ENCODE measurements at places on chromosomes 12 and 14.

- no peak for DNase-seq
Observed at GRCh38 chr12:116346741-116347140, 69.2 kb upstream of the MED13L start.

DNA sequence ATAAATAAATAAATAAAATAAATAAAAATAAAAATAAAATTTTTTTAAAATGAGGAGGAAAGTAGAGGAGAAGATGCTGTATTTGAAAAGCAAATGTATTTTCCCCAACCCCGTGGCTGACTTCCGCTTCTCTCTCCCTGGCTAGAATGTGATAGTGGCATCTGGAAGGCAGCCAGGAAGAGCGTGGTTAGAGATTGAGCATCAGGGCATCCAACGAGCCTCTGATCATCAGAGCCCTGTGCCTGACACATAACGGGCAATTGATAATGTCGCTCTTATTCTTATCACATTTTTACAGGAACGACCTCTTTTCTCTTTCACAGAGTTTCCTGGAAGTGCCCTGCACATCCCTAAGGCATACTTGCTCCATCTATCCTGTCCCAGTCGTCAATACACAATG, 496.9 kb upstream of the TMEM132C start:
- DNase-seq, result no peak

DNA sequence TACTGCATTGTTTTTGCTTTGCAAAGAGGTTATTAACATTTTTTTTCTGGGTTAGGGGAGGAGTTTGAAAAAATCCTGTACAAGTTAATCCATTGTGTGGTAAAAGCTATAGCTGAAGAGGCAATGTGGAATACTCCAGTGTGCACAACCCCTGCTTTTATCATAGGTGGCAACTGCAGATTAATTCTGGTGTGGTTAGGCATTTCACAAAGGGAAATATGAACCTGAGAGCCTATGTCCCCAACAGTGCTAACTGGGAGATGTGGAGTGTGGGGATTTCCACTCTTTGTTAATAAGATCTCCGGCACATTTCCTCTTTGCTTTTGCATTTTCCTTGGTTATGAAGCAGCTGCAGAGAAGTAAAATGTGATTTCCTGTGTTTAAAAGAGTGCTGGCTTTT, 33.6 kb downstream of the PRORP start:
- no peak for DNase-seq

- DNase-seq, result no peak
Observed at GRCh38 chr14:35347323-35348043, 55.3 kb downstream of the PSMA6 start.

GRCh38 chr14:72387726-72388125, 455.5 kb downstream of the RGS6 start:
- no peak for DNase-seq

DNA sequence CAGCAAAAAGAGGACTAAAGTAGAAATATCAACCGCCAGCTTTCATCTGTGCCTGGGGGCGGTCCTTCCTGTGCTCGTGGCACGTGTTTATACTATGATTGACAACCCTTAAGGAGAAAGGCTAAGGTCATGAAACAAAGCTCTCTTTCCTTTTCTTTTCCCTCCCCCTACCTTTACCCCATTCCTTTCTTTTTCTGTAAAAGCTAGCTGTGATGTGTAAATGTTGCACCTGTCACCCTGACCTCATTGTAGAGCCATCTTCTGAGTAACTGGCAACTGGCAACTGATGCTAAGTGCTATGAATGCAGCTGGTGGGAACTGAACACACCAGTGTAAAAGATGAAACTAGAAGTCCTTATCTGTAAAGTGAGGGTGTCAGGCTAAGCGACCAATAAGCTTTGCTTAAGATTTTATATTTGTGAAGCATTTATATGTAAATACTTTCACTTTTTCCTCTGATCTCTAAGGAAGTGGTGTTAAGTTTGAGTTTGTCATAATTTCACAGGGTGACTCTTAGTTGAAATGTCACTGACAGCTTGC, 102.8 kb upstream of the BCAT1 start:
- DNase-seq, result peak; percentile 55

DNA sequence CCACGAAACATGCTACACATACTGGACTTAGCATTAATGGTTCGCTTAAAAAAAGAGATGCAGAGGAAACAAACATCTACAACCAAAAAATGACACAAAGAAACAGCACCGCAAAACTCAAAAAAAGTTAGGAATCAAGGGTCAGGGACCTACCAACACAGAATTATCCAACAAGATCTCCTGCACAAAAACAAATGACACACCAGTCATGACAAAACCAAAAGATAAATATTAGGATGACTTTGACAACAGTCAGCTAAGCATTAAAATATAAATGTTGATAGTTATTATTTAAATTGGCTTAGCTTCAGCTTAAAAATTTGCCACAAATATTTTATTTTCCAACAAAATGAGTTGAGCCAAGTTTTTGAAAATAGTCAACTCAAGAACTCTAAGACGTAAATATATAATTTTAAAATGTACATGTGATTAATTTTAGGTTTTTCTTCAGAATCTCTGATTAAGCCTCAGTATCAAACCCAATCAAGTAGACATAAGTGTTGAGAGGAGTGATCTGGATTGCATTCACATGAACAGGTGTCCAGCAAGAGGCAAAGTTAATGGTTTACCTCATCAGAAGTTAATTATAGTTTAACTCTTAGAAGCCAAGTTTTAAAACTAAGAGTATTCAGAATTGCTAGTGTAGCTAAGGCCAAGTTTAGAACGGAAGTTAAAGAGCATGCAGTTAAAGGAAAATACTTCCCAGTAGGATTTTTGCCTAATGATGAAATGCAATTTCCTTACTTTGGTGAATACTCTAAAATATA, 79.9 kb downstream of the HEATR5A start:
- no peak for DNase-seq

GRCh38 chr12:92141591-92142121, 4.0 kb downstream of the BTG1 start:
- peak; percentile 50 for DNase-seq

DNA sequence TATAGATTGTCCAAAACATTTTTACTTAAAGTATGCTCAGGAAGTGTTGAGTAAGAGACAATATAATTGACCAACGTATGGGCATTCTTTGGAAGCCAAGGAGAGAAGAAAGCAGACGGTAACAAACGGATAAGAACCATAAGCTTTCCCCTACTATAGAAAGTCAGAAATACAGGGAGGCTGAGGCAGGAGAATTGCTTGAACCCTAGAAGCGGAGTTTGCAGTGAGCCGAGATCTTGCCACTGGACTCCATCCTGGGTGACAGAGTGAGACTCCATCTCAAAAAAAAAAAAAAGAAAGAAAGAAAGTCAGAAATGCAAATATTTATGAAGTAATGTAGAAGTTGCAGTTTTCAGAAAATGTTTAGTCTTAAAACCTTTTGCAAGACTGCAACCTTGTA, 51.2 kb upstream of the PCED1B start:
- DNase-seq, result no peak

DNA sequence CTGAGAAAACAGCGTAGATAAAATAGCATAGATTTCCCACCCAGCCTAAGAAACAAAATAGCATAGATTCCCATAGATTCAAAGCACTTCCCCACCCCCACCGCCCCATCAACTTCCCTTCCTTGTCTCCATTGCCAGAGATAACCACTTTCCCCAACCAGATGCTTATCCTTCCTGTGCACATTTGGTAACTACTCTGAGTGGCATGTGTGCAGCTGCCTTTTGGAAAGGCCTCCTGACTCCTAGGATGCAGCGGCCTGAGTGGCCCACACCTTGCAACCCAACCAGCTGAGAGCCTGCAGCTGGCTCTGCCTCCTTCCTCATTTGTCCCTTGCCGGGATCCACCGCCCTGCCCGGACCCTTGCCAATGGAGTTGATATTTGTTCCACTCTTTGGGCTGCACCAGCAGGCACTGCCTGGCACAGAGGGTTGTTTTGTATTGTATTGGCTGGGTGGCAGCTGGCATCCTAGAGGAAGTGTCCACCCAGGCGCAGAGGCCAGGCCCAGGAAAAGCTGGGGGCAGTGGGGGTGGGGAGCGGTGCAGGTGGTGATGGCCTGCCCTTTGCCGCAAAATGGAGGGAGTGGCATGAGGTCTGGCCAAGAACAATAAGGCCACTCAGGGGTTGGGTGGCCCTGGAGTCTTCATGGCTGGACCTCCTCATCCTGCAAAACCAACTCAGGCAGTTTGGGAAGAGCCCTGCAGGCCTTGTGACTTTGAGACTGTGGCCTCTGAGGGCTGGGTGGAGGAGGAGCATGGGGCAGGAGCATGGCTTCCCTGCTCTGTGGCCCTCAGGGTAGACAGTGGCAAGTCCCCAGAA, 4.9 kb downstream of the SLC48A1 start:
- no peak for DNase-seq

DNA sequence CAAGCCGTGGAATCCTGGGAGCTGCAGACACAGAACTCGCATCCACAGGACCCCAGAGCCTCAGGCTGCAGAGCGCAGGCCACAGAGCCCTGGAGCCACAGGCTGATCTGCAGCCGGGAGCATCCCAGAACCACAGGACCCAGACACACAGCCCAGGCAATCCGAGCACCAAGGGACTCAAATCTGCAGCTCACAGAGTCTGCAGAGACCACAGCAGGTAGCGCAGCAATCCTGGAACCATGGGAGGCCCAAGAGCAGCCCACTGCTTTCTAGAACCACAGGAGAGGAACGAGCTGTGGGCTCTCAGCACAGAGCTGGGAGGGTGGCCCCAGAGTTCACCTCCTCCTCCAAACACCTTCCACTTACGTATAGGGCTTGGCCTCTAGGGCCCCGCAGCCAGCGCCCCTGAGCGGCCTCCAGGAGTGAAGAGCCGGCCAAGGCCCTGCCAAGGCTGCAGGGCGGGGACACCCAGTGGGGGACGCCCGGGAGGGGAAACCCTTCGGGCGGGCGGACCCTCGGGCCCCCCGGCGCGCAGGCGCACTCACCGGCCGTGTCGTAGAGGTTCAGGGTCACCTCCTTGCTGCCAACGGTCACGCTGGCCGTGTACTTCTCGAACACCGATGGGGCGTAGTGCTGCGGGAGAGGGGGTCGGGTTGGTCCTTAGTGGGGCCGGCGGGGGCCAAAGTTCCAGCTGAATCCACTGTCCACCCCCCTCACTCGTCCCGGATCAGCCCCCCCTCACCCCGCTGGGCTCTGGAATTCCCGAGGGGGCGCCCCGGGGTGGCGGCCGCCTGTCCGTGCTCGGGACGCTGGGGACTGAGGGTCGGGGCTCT, 665 bp downstream of the RHOF start:
- DNase-seq, result peak; percentile 76

DNA sequence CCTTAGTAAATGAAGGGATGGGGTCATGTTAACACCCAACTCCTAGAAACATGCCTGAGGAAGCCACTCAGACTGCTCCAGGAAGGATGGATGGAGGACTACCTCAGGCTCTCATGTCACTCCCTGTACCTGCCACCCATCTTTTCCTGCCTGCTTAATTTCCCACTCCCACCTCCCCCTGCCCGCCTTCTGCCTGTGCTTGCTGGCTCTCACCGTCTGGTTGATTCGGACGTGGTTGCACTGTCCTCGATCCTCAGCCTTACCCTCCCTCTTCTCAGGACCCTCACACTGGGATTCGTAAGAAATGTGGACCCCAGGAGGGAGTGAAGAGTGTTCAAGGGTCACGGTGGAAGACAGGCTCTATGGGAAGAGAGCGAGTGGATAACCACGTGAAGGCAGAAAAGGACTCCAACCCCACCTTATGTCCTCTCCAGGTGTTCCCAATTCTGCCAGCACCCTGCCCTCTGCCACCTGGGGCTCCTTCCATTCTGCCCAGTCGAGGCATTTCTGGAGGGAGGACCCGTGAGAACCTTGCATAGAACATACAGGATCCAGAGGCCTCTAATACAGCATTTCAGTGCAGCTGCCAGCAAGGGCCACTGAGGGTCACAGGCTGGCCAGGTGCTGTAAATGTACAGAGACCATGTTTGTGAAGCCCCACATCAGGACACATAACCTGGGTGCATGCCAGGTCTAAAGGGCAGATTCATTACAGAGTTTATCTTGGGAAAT, 12.9 kb downstream of the ITGB7 start:
- no peak for DNase-seq

GRCh38 chr12:108079721-108080120, 49.4 kb upstream of the WSCD2 start:
- DNase-seq, result no peak

GRCh38 chr14:91229743-91230200, 14.7 kb downstream of the GPR68 start:
- DNase-seq, result peak; percentile 62

DNA sequence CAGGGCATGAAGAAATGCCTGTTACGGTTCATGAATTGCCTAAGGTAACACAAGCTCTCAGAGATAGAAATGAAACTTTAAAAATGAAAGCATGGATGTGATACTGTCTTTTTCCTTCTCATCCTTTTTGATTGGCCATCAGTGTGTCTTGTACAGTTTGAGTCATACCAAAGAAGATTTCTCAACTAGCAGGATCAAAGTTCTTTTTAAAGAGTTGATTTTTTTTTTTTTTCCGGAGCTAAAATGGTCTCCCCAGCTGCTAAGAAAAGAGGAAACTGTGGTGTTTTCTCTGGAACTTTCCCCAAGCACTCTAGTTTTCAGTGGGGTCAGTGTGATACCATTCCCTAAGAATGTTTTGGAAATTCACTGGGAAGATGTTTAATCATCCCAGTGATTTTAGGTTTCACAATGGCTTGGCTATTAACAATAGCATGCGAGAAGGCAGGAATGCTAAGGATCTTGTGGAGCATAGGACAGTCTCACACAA, 105.0 kb downstream of the ETNK1 start:
- no peak for DNase-seq

DNA sequence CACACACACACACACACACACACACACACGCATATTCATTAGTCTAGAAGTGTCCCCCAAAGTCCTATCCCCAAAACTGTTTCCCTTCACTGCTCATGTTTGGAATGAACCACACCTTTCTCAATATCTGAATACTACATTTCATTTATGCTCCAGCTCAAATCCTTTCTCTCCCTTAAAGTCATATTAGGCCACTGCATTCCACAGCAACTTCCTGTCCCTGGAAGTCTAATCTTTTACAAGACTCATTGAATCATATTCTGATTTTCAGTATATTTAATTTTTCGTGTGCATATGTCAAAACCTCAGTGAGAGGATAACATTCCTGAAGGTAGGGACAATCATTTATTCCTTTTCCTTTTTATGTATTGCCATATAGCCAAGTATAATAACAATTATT, 155.6 kb upstream of the LMNTD1 start:
- DNase-seq, result no peak

DNA sequence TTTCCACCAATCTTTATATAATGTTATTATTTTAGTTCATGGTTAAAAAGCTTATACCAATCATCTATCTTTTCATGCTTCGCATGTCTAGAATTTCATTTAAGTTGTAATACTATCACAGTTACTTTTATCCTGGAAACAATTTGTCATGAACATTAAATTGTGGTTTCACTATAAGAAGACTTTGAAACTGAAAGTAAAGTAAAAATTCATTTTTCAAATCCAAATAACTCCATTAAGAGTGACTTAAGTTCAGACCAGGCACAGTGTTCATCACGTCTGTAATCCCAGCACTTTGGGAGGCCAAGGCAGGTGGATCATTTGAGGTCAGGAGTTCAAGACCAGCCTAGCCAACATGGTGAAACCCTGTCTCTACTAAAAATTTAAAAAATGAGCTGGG, 12.4 kb downstream of the ESR2 start:
- no peak for DNase-seq

- peak; percentile 54 for DNase-seq
Observed at GRCh38 chr12:47990351-47991105, 13.7 kb downstream of the COL2A1 start.

Data from CD4-positive, alpha-beta T cell treated with Interleukin-15 for 1 hour (primary cell).